ENCODE measurements at places on chromosomes 7 and 10.

- no peak for DNase-seq
These were observed 86.6 kb downstream of the ITGB8 start for GRCh38 chr7:20417260-20417659.

DNA sequence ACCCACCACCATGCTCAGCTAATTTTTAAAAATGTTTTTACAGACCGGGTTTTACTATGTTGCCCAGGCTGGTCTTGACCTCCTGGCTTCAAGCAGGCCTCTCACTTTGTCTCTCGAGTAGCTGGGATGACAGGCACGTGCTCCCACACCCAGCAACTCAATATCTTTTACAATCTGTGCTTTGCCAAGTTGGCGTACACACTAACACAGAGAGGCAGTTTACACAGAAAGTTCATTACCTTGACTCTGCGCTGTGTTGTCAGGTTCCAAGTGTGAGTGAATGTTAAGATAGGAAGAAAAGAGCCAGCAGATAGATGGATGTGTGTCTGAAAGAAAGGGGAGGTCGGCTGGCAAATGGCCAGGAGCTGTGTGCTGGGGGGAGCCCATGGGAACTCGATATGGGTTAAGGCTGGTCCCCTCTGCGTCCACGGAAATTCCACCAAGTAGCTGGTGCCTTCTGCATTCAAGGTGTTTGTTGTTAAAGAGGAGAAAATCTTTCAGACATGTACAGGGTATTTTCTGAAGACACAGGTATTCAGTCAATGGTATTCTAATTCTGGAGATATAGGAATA is 299.8 kb downstream of the CAMK1D start:
- DNase-seq, result no peak

- DNase-seq, result no peak
These were observed 100.6 kb downstream of the BAMBI start for GRCh38 chr10:28777911-28778310.

DNA sequence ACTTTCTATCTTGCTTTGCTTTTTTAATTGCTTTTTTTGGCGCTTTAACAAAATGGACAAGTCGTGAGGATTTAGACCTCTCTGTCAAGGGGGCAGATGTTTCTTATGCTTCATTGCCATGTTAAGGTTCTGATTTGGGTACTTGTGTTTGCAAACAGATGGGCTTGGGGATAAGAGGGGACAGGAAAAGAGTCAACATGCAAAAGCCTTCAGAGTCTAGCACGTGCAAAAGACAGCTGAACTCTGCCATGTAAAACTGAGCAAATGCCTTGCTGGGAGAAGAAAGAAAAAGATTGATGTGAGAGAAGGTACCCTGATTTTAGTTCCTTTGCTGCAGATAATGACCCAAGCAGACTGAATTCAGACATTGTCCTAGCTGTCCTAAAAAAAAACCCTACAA is 173.1 kb downstream of the KIAA1217 start:
- no peak for DNase-seq

DNA sequence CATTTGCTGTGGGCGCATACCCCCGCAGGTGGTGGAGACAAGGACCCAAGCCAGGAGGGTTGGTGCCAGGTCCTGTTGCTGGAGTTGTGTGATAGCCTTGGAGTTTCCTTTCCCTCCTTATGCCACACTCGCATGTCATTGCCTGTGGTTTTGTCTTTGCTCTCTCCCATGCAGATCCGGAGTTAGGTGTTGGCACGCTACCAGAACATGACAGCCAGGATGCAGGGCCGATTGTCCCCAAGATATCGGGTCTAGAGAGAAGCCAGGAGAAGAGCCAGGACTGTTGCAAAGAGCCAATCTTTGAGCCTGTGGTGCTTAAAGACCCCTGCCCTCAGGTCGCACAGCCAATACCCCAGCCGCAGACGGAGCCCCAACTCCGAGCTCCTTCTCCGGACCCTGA is 369.2 kb upstream of the GALNT17 start:
- no peak for DNase-seq

GRCh38 chr7:122842971-122843370 is 43.3 kb downstream of the CADPS2 start:
- no peak for DNase-seq

- no peak for DNase-seq
These were observed 53.0 kb downstream of the SP4 start for GRCh38 chr7:21480693-21481403.

DNA sequence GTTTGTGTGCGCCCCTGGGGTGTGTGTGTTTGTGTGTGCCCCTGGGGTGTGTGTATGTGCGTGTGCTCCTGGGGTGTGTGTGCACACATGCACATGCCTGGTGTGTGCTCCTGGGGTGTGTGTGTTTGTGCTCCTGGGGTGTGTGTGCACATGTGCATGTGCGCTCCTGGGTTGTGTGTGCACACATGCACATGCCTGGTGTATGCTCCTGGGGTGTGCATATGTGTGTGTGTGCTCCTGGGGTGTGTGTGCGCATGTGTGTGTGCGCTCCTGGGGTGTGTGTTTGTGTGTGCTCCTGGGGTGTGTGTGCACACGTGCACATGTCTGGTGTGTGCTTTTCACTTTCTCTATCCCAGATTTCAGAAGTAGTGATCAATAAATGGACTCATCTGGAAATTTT is 321.0 kb downstream of the WDR37 start:
- no peak for DNase-seq

DNA sequence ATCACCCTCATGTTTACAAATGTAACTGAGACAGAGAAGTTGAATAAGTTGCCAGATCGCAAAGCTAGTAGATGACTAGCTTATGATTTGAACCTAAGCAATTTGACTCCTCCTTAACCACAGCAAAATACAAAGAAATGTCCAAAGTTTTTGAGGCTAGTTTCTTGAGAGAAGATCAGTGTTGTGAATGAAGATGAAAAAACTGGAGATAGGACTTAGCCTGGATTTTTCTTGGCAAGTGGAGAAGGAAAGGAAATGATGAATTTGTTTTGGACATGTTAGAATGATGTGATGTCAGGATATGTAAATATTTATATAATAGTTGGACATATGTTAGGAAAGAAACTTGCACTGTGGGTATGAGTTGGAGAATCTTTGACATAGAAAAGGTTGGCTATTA is 149.8 kb downstream of the LSMEM1 start:
- DNase-seq, result peak; percentile 27

DNA sequence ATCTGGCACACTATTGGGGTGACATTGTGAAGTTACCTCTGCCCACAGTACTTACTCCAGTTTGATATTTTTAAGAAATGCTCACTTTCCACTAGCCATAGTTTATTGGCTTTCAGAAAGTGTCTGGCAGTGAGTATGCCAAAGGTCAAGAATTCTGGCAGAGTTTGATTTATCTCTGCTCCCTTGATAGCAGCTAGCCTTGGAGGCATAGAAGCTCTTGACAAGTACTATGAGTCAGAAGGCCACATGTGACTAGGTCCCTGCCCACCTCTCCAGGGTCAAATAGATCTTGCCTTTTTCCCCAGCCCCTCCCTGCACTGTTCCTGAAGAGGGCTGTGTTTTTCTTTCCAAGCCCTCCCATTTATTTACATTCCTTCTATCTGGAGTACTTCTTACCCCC is 202.2 kb downstream of the AUTS2 start:
- peak; percentile 49 for DNase-seq

DNA sequence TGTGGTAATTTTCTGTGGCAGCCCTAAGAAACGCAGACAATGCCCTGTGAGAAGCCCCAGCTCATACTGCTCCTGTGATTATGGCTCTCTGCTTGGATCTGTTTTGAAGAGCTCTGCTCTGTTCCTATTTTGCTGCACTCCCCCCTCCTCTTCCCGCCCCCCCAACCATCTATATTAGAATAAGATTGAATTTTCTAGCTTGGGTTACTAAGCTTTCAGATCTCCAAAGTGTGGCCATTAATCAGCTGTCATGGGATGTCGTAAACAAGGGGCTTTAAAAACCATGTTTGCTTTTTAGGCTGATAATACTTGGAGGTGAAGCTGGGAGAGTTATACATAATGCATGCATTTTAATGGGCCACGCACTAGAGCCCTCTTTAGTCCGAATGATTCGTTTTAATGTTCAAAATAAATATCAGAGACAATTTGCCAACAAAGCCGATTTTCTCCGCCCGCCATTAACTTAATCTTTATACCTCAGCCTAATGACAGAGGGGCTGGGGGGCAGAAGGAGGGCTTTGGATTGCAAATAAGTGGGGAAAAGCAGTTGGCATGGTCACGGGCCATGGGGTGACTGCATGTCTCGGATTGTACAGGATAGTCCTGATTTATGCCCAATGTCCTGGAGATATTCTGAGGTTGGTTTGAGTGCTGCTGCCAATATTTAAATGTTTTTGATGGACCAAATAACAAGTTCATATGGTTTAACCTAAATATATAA is 165.5 kb downstream of the RPS24 start:
- no peak for DNase-seq

GRCh38 chr10:46286991-46287693 is at the start of gene ANTXRL:
Gene ANTXRL (plus strand): TSS chr10:46286997. CDS start chr10:46287263, 266 bp downstream.
- no peak for DNase-seq

DNA sequence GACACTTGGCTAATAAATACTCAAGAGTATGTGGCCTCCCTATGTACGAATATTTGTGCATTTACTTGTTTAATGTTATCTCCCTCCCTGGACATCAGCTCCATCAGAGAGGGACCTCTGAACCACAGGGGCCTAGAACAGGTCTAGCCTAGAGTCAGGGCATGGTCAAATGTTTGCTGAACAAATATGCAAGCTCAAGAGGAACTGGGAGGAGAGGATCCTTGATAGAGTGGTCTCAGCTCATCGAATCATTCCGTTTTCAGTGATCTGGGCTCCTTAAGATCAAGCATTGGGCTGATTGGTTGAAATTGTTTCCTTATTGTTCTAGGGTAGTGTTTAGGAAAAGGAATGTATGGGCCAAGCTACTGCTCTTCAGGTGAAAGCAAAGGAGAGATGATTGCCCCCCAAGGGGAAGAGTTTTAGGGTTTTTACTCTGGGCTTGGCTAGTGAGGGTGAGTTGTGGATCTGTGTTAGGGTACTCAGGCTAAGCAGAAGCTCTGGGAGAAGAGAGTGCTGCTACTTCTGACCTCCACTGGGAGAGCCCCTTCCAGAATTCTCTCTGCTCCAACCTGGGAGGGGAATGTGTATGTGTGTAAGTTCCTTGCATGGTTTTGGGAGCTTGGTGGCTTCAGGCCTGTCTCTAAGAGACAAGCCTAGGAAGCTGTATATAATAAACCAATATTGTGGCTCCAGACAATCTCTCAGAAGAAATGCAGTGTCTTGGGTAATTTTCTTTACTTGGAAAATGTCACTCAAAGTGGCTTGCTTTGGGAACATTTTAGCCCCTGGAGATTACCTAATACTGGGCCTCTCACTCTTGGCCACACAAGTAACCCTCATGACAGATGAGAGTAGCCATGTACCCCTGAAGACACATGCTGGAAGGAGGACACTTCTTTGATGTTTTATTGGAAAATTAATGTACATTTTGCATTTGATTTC is 110.0 kb downstream of the EMX2 start:
- no peak for DNase-seq

- peak; percentile 40 for DNase-seq
These were observed 102.8 kb upstream of the ZNF438 start for GRCh38 chr10:31134311-31134952.

- peak; percentile 55 for DNase-seq
These were observed 297.7 kb upstream of the LRGUK start for GRCh38 chr7:133829336-133829897.

DNA sequence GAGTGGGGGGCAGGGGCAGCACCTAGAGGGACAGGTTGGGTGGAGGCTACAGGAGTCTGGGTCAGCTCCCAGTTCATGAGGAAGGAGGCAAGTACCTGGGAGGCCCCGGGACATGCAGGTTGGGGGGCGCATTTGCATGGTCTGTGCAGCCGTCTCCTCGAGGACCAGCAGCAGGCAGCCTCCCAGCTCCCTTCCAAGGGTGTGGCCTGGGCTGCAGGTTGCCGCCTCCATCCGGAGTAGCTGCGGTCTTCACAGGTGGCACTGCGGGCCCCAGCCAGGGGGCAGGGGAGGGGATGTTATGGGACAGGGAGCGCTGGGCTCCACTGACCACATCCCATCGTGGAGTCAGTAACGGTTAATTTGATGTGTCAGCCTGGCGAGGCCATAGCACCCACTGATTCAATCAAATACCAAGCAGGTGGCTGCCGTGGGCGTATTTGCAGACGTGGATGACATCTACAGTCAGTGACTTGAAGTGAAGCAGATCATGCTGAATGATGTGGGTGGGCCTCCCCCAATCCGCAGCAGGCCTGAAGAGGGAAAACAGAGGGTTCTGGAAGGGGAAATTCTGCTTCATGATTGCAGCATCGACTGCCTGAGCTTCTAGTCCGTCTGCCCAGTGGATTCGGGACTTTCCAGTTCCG is 81.6 kb downstream of the PRKAG2 start:
- DNase-seq, result no peak

DNA sequence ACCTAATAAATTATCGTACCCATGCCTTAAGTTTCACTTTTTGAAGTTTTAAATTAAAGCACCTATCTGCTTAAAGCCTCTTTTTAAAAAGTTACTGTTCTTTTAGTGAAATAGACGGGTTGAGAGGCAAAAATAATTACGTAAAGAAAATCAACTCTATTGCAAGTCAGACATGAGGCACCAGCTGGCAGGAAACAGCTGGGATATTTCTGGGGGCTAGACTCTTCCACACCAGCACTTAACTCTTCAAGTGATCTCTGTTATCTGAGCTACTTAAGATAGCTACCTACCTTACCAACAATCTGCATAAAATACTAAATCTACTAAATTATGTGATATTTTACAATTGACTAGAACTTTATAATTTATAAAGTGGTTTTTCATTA is 35.8 kb downstream of the GBF1 start:
- no peak for DNase-seq

DNA sequence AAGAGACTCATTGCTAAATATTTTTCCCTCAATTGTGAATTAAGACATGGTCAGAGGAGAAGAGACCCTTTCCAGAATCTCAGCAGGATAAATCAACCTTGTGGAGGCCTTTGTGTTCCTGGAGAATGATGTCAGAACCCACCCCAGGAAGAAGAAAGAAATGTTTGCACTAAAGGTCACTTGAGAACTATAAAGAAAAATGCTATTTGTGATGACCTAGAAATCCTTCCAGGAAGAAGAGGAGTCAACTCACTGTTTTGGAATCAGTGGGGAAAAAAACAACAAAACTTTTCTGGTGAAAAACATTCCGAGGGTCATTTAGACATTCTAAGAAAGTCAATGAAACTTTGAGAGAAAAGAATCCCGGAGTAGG is 129.1 kb upstream of the ANKRD1 start:
- DNase-seq, result no peak

DNA sequence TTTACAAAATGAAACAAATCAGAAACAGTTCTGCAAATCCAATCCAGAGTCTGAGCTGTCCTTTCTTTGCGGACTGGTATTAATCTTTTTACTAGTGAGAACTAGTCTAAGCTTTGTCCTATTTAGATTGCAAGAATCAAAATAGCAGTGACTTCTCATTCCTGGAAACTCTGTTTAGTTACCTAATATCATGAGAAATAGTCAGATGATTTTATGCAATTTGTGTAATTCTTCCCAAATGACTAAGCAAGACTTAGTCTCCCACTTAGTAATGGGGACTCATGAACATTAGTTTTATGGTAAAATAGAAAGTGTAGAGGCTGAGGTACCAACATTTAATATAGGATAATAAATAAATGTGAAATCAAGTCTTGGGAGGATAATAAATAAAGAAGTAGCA is 341.3 kb downstream of the DNAJB9 start:
- DNase-seq, result no peak

GRCh38 chr10:129871966-129872365 is 92.1 kb downstream of the EBF3 start:
- DNase-seq, result no peak
